ENCODE measurements at places on chromosomes 4 and X.

DNA sequence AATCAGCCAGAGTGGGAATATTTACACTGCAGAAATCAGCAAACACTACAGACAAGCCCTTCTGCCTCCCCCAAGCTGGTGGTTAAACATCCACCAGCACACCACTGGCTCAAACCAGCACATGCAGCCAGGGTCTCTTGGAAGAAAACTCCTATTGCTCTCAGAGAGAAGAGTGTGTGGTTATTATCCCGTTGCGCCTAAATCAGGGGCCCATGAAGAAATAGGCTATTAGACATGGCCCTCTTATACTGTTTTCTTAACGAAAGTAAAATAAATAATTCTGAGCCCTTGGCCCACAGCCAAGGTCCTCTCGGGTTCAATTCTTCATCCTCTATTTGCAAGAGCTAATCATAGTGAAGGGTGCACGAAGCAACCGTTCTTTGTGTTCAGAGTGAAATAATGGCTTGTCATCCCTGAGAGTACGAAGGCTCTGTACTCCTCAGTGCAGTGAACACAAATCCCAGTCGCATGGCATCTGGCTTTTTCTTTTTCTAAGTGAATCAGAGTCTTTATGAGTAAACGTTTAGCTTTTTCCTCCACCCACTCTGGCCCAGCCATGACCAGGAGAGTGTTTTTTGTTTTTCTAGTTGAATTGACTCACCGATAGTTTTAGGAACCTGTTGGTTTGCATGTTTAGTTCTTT is 33.4 kb upstream of the RBM47 start:
- no peak for DNase-seq

DNA sequence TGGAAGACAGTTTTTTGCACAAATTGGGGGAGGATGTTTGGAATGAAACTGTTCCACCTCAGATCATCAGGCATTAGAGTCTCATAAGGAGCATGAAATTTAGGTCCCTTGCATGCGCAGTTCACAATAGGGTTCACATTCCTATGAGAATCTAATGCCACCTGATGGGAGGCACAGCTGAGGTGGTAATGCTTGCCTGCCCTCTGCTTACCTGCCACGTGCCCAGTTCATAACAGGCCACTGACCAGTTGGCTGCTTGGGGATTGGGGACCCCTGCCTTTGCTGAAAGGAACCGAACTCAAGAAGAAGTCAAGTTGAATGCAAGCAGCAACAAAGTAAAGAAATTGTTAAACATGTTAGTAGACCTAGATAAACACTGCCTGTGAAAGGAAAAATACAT is 4.6 kb upstream of the HSPA4L start:
- no peak for DNase-seq

- DNase-seq: no peak
These were observed 37.2 kb upstream of the FAM9C start for GRCh38 chrX:13081395-13082205.

- DNase-seq: no peak
These were observed 58.0 kb downstream of the SPCS3 start for GRCh38 chr4:176377780-176378179.

- no peak for DNase-seq
These were observed 14.6 kb downstream of the NDUFB11 start for GRCh38 chrX:47129899-47130358.
